Activated T-helper 1 cell treated with Interleukin-2 at 50 U/mL for 16 hours (primary cell): ENCODE measurements at places on chromosomes 6 and 20.

GRCh38 chr6:3904518-3904917 is 55.3 kb downstream of the FAM50B start:
- DNase-seq, result no peak

DNA sequence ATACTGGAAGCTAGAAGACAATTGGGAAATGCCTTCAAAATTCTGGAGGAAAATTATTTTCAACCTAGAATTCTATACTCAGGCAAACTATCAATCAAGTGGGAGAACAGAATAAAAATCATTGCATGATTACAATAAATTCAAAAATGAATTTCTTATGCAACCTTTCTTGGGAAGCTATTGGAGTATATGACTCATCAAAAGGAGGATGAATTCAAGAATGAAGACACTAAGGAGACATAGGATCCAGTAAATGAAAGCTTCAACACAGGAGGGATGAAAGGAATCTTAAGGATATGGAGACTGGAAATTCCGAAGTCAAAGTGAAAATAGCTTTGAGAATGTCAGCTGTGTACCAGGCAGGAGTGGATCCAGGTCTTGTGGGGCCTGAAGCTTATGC is 12.6 kb upstream of the UBR2 start:
- no peak for DNase-seq

DNA sequence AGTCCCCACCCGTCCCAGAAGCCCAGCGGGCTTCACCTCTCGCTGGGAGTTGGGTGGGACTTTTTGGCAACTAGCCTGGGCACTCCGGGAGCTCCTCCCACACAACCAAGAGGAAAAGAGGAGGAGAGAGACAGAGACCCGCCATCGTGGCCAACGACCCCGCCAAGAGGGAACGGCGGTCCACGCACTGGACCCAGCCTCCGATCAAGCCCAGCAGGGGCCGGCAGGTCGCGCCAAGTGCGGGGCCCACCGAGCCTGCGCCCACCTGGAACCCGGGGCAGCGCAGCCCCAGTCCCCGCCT is 3.0 kb upstream of the TMEM14C start:
- no peak for DNase-seq

DNA sequence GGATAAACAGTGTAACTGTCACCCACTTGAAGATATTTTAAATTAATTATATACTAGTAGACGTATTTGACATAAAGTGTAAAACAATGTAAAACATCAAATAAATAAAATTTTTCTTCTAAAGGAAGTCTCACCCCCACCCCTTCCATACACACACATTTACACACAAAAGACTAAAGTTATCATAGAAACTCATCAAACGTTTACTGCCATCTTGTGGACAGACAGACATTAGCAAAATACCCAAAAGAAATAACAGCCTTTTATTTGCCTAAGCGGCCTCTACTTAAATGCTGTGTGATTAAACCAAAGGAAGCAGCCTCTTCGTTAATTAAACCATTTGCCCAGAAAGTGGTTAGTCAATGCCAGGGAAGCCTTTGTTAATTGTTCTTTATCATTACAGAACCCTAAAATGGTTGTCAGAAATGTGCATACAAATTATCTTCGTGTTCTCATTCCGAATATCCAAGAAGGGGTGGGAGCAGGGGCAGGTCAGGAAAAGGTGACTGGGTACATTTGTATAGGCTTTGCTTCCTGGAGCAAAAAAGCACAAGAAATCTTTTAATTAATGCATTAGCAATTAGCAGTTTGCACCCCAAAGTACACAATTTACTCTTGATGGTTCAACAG is 176.2 kb upstream of the SASH1 start:
- no peak for DNase-seq

GRCh38 chr6:30102414-30102969 is 10.4 kb downstream of the TRIM31 start:
- DNase-seq, result no peak

DNA sequence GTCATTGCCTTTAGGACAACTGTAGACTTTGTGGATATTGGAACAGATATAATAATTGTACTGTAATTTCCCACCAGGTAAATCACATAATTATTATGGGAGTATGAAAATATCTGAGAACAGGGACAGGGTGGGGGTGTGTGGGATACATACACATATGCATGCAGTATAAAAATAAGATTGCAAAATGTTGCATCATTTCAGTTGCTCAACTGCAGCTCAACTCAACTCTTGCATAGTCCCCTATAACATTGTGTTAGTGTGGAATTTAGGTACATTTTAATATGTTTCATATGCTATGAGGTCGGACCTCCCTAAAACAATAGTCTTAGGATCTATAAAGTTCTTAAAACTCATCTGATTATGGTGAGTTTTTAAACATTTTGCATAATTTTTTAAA is 275.0 kb upstream of the FLRT3 start:
- DNase-seq, result no peak

- DNase-seq, result no peak
These were observed 26.2 kb downstream of the CTCFL start for GRCh38 chr20:57498425-57499400.

- DNase-seq, result no peak
These were observed 3.2 kb upstream of the TREML1 start for GRCh38 chr6:41157323-41157722.

DNA sequence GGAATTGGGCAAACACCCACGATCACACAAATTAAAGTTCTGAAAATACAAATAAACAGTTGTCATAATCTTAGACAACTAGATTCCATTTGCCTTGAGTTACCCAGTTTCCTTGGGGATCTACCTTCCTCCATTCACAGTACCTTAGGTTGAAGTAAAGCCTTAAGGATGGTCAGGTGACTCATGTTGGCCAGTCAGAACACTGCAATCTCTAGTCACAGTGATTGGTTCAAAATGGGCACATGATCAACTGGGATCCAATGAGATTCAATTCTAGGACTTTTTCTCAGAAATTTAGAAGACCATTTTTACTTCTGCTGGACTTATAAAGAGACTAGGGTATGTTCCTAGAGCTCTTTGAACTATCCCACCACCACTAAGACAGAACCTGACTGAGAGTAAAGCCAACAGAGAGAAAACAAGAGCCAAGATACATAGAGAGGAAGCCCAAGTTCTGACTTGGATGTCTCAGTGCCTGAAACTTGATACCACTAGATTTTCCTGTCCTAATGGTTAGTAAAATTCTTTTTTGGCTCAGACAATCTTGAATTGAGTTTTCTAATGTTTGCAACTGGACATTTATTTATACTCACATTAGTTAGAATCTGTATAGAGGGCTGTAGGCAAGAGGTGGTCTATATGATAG is 8.6 kb upstream of the CLIC5 start:
- DNase-seq, result no peak

- DNase-seq, result no peak
These were observed 448.8 kb upstream of the CITED2 start for GRCh38 chr6:139823099-139823807.

GRCh38 chr6:110856296-110856695 is 18.3 kb upstream of the AMD1 start:
- DNase-seq, result no peak

DNA sequence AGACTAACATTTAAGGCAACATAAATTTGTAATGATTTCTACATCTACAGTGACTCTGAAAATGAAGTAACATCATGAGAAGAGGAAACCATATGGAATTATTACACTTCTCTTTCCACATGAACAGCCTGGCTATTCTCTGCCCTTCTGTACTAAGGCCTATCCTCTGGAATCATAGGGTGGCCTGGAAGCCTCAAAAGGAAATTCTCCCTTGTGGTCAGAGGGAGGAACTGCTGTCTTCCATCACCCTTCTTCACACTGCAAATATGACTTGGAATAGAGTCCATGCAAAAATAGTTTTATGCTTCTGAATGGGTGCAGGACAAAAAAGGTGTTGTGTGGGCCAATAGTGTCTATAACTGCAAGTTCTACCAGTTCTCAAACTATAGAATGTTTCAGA is 44.6 kb upstream of the SH3BGRL2 start:
- no peak for DNase-seq

DNA sequence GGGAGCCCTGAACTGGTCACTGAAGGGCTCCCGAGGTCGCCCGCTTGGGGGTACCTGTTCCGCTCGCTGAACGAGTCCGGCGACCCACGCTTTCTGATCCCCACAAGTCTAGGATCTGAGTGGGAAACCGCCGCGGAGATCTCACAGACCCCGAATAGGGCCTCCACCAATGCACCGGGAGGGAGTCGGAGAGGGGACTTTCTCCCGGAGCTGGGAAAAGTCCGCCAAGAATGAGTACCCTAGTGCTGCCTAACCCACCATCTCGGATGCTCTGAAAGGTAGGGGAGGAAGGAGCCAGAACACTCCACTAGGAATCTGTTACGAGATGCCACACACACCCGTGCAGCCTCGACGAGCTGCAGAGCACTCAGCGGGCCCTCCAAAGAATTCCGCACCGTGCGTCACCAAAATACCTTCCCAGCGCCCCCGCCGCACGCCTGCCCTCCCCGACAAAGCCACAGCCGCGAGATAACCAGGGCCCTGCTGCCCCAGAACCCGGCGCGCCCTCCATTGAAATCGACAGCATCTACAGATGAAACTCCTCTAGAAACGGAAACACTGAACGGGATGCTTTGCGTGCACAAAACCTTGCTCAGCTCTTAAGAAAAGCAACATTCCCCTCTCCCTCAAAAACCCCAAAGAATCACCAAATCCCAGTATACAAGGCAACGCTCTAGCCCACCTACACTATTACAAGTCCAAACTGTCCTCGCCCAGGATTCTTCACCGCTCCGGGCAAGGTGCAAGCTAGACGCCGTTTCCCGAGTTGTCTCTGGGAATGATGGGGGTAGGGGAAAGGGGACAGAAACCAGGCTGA is 686 bp downstream of the COL12A1 start:
- no peak for DNase-seq

DNA sequence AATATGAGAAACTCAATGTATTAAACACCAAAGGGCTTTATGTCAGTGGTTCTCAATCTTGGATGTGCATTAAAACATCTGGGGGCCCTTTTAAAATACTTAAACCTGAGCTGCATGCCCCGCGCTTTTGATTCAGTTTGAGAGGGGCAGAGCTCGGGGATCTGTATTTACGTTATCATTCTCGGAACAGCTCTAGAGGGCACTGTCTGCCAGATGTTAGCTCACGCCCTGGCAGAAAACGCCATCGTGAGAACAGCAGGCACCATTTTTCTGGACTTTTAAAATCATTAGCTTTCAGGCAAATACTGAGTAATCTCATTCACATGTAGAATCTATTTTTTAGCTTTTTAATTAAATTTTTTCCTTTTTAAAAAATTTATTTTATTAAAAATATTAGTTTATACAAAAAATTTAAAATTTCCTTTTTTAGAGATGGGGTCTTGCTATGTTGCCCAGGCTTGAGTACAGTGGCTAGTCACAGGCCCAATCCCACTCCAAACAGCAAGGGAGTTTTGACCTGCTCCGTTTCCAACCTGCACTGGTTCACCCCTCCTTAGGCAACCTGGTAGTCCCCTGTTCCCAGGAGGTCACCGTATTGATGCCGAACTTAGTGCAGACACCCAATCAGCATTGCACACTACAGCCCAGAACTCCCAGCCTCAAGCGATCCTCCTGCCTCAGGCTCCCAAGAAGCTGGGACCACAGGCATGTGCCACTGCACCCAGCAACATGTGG is 30.0 kb upstream of the ZNF133 start:
- no peak for DNase-seq

- DNase-seq, result no peak
These were observed 624.7 kb downstream of the UTRN start for GRCh38 chr6:144909753-144910285.

DNA sequence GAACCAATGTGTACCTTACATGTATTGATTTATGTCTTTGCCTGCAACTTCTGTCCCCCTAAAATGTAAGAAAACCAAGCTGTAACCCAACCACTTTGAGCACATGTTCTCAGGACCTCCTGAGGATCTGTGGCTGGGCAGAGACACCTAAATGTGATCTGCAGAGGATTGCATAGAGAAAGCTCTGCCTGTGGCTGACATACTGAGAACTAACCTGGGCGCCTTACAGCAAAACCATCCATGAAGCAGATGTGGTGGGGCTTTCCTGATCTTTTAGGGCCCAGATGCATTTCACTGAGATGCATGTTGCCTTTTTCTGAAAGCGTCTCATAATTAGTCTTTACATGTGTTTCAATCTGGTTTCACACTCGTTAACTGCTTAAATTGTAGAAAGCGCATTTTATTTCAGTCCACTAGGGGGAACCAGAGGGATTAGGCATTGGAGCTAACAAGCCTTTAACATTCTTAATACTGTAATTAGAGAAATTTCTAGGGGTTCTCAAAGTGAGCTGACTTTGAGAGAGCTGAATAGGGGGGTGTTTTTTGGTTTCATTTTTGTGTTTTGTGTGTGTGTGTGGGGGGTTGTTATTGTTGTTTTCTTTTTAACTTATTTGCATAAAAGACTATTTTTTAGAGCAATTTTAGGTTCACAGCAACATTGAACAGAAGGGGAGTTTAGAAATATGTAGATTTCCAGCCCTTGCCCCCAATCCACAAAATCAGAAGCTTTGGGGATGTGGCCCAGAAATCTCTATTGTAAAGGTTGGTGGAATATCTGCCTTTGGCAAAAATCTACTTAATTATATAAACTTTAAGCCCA is 50.9 kb upstream of the FAM184A start:
- no peak for DNase-seq

DNA sequence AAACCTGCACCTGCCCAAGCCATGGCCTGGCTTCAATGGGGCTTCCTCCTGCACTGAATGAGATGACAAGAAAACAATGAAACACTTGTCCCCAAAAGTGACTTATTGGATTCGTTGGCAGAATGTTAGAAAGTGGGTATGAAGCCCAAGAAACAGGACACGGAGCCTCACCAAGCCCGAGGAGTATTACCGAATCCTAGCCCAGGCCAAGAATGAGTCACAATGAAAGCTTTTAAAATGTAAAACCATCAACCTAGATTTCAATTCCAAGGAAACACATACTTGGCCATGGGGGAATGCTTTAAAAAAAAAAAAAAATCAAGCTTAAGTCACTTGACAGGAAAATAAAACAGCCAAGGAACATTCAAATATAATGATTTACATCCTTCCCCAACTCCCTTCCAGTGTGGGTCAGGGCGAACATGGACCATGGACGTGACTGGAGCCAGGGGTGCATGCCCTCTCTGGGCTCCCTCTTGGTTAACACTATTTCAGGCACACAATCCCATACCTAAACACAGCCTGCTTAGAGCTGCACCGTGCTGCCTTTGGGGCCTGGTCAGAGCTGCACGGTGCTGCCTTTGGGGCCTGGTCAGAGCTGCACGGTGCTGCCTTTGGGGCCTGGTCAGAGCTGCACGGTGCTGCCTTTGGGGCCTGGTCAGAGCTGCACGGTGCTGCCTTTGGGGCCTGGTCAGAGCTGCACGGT is 3.1 kb upstream of the STX16 start:
- no peak for DNase-seq
